ENCODE measurements at places on chromosomes 7 and 10.

GRCh38 chr10:109915566-109915965, 7.7 kb downstream of the XPNPEP1 start:
- no peak for DNase-seq

- DNase-seq = no peak
Observed at GRCh38 chr10:122236690-122237306, 34.3 kb upstream of the BTBD16 start.

GRCh38 chr10:122344741-122345258, 29.7 kb upstream of the PLEKHA1 start:
- no peak for DNase-seq

DNA sequence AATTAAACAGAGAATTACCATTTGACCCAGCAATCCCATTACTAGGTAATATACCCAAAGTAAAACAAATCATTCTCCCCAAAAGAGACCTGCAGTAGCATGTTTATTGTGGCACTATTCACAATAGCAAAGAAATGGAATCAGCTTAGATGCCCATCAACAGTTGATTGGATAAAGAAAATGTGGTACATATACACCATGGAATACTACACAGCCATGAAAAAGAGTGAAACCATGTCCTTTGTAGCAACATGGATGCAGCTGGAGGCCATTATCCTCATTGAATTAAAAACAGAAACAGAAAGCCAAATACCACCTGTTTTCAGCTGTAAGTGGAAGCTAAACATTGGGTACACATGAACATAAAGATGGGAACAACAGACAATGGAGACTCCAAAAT, 1141.8 kb upstream of the AUTS2 start:
- no peak for DNase-seq

DNA sequence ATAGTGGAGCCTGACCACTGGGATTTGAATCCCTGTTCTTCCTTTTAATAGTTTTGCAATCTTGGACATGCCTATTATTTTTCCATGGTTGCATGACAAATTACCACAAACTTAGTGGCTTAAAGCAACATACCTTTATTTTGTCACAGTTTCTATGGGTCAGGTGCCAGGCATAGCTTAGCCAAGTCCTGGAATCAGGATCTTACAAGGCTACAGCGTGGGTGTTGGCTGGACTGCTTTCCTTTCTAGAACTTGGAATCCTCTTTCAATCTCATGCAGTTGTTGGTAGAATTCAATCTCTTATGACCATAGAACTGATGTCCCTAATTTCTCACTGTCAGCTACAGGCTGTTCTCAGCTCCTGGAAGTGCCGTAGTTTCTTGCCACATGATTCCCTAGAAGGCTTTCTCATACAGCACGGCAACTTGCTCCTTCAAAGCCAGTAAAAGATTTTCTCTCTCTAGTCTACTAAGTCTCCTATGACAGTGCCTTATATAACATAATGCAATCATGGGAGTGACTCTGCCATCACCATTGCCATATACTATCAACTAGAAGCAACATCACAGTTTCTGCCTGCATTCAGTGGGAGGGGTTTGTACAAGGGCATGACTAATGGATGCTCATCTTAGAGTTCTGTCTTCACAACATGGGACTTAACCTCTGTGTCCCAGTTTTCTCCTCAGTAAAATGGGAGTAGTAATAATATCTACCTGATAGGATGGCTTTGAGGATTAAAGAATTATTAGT, 243.4 kb upstream of the FZD1 start:
- DNase-seq = no peak

- no peak for DNase-seq
Observed at GRCh38 chr7:102028206-102028826, 210.9 kb downstream of the CUX1 start.

DNA sequence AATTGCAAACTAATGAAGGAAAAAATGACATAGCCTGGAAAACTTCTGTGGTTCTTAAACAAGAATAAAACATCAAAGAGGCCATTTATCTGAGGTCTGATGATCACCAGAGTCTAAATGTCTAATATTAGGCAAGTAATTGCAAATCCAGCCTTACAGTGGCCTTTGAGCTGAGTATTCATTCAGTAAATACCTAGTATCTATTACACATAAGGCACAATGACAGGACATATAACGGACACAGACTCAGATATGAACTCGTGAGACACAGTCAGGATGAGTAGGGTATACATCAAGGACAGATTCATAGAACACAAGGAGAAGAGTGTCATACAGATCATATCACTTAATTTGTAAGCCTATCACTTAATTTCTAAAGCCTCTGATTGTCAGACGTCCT, 16.8 kb downstream of the GPAM start:
- no peak for DNase-seq

- DNase-seq = no peak
Observed at GRCh38 chr10:71648254-71648932, 71.2 kb downstream of the C10orf105 start.

DNA sequence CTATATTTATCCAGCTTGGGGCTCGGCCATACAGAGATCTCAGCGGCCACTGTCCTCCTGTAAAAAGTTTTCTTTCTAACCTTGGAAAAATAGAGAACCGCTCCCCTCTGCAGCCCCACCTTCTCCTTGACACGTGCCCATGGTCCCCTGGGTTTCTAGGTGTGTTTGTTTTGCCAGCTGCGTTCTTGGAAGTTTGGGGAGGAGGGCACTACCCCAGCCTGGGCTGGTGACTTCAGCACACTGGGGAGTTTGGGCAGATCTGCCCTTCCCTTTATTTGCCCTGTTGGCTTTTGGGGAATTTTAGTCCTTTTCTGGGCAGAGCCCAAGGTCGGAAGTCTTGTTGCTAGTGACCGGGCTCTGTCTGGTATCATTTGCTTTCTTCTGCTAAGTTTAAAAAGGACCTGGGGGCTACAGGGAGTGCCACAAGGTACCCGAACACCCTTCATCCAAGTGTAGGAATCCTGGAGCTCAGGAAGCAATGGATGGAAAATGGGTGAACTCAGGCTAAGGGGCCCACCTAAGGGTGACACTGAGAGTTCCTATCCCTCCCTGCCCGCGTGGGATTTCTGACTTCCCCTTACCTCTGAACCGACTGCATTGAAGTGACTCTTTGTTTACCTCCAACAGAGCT, 1.7 kb downstream of the ADAMTS14 start:
- DNase-seq = no peak

DNA sequence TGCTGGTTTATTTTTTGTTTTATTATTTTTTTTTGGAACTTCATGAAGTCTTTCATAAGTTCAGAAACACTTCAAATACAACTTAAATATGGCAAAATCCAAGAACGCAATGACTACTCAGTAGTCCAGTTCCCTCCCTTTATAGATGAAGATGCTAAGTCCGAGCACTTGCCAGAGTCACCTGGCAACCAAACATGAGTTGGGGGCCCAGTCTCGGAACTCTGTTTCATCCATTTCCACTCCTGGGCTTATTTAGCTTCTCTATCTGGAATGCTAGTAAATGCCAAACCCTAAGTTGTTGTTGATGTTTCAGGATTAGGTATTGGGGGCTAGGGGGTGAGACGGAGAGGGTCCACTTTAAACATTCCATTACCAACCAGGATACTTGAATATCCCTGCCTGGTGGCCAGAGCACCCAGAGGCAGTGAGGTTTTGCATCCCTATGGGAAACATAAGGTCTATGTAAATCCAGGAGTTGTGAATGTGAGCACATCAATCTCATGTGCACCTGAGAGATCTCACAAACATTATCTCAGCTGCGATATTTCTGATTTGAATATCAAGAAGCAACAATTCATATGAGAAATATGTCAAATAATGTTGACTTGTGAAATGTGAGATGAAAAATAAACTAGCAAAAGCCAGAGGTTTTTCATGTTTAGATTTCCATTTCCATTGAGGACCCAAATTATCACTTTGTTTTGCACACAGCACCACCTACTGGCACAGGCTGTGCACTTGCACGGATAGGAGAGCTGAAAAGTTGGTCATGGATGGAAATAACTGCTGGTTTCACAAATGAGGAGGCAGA, 129.3 kb downstream of the PKD1L1 start:
- peak; percentile 15 for DNase-seq

DNA sequence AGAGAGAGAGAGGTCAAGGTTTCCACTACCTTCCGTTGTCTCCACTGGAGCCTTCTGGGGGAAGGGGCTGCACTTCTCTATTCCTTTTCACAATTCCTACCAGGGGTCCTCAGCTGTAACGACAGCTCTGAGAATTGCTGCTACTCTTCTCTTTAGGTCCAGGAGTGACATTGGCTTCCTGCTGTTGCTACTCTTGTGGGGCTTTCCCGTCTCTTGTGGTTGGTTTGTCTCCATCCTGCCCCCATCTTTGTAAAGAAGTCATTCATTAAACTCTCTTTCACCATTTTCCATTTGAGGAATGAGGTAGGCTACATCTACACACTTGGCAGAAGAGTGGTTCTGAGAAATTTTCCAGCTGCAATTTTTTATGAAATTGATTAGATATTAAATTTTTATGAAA, 238.8 kb upstream of the LYZL1 start:
- no peak for DNase-seq

DNA sequence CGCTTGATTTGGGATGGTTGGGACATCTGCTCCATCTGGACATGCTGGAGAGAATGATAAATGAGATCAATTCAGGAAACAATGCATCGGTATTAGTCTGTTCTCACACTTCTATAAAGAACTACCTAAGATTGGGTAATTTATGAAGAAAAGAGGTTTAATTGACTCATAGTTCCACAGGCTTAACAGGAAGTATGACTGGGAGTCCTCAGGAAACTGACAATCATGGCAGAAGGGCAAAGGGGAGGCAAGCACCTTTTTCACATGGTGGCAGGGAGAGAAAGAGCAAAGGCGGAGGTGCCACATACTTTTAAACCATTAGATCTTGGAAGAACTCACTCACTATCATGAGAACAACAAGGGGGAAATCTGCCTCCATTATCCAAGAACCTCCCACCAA, 16.8 kb upstream of the TSPAN12 start:
- DNase-seq = no peak

GRCh38 chr10:113808168-113808567, 45.7 kb downstream of the DCLRE1A start:
- DNase-seq = no peak

- peak; percentile 70 for DNase-seq
Observed at GRCh38 chr10:97319671-97320479, 804 bp downstream of the FRAT1 start.

DNA sequence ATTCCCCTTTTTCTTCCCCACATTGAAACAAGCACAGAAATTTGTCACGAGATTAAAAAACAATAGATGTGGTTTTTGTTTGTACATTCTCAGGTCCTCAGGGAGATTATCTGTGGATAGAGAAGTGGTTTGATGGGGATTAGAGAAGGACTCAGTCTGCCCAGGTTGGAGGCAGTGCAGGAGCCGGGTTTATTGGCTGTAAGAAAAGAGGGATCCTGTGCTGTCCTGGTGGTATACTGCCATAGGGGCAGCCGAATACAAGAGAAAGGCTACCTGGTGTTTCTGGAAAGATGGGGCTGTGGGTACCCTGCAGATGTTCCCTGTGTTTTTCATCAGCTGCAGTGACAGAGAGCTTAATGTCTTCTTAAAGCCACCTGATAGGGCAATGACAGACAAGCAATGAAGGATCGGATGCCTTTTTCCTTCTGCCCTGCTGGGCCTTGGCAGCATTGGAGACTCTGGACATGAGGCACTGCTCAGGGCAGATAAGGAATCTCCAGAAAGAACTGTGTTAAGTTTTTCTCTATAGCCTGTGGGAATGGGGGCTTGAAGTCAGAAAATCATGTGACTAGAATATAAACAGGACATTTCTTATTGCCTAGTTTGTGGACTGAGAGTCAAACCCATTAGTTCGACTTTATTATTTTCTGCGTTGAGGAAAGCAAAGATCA, 18.1 kb upstream of the GPR141 start:
- DNase-seq = no peak

DNA sequence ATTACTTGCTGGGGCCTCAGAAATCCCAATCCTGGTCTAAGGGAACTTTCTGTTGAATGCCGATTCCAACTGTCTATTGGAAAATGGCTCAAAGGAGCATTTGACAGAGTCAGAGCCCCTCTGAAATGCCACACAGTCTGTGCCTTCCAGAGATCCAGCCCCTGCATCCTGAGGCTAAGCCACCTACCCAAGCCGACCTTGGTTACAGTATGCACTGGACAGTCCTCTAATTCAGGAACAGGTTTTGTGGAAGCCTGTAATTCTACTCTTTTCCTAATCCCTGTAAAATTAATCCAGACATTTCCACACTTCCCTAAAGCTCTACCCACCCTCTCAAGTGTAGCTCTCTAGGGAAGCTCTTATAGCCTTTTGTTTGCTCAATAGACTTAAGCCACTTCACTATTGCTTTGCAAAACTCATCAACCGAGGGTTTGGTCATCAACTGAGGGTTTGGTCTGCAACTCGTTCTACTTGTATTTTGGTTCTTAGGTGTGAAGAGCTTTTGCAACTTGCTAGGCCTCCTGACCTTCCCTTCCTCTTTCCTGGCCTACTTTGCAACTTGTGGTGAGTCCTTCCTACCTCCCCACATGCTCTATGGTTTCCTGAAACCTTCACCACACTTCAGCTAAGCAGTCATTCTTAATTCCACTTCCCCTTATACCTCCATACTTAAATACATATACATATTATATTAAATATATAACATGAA, 364.8 kb downstream of the SFMBT2 start:
- DNase-seq = peak; percentile 49

DNA sequence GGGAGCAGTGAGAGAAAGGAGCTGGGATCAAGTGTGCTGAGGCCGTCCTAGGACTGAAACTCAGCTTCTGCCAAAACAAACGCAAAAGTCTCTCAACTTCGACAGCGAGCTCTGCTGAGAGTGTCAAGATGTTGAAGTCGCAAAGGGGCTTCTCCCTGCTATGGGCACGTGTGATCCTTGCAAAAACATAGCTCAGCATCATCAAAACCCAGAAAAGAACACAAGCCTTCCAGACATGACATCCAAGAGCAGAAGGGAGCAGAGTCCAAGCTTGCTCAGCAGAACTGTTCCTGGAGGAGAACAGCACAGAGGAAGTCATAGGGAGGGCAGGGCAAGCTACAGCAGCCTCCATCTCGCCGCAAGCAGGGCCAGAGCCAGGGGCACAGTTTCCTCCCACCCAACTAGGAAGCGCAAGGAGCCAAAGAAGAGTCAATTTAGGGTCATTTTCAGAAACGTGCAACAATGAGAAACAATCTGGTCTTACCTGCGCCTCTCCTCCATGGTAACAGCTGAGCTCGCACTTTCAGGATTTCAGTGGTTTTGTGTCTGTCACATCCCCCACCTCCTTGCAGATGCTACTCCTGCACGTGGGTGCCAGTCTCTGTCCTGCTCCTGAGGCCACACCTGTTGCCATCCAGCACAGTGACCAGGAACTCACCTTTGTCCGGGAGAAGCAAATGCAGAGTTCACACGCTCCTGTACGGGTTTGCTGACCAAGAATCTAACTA, 113.9 kb downstream of the DIP2C start:
- DNase-seq = no peak

DNA sequence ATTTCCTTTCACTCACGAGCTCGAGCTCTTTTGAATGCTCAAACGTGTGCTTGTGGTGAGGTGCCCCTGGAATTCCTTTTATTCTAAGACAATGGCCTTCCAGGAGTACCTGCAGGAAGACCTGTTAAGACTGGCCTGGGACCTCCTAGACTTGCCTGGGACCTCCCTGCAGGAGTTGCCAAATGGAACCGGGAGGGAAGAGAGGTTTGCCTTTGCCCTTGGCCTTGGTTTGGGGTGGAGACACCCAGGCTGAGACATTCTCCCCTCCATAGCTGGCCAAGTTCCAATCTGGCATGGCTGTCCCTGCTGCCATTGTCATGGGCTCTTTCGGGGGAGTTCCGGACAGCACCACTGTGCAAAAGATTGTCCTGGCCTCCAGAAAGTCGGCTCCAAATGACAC, 39.7 kb downstream of the DNAJB12 start:
- DNase-seq = no peak

GRCh38 chr7:148697256-148698006, 1.3 kb upstream of the CUL1 start:
- peak; percentile 28 for DNase-seq

- no peak for DNase-seq
Observed at GRCh38 chr7:16202303-16202702, 219.0 kb downstream of the CRPPA start.

Measured in CD4-positive, alpha-beta T cell treated with Interleukin-1 beta for 1 hour (primary cell).